ENCODE measurements at places on chromosomes 3 and 15.

DNA sequence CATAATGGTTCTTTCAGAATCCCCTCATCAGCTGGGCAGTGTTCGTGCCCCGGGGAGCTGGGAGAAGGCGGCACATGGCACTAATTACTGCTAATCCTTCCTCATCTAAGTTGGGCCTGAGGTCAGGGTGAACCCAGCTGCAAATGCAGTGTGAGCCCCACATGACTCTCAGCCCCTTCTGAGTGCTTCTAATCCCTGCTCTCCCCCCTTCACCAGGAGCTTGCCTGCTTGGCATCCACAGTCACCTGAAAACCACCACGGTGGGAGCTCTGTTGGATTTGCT, 455 bp upstream of the TRPM1 start:
- no peak overlapping the region for H3K4me3 ChIP-seq
- H3K4me1 ChIP-seq = no peaks in the 10 kb centered on the region
- H3K27me3 ChIP-seq = peaks cover 10% of the 10 kb centered on the region
- no peak for DNase-seq
- peaks cover 2% of the 10 kb centered on the region for H3K36me3 ChIP-seq
- H3K27ac ChIP-seq = no peak overlapping the region

DNA sequence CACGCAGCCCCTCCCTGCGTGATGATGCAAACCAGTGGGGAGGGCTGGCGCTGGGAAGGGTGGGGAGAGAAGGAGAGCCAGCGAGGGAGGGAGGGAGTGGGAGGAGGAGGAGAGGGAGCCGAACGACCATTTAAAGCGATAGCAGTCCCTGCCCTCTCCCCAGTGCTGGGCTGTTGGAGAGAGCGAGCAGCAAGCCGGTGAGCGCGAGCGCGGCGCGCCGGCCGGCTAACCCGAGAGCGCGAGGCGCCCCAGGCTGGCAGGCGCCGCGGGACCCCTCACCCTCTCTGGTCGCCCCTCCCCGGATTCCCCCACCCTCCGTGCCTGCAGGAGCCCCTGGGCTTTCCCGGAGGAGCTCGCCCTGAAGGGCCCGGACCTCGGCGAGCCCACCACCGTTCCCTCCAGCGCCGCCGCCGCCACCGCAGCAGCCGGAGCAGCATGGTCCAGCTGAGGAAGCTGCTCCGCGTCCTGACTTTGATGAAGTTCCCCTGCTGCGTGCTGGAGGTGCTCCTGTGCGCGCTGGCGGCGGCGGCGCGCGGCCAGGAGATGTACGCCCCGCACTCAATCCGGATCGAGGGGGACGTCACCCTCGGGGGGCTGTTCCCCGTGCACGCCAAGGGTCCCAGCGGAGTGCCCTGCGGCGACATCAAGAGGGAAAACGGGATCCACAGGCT, at the start of gene GRM7:
Gene GRM7, plus strand, starts transcription at position 162 of the 671 bp plus-strand sequence.
- peaks cover 20% of the 10 kb centered on the region for H3K27me3 ChIP-seq
- H3K4me3 ChIP-seq = no peak within 1 kb of the TSS
- no peak within 1 kb of the TSS for H3K27ac ChIP-seq
- H3K4me1 ChIP-seq = no peaks in the 10 kb centered on the region

- no peak for DNase-seq
- H3K27me3 ChIP-seq = no peaks in the 10 kb centered on the region
- peaks cover 48% of the 10 kb centered on the region for H3K36me3 ChIP-seq
- no peaks in the 10 kb centered on the region for H3K4me1 ChIP-seq
- no peak overlapping the region for H3K4me3 ChIP-seq
- H3K27ac ChIP-seq = no peak overlapping the region
Observed at GRCh38 chr3:37041546-37042195, 48.4 kb downstream of the MLH1 start.

DNA sequence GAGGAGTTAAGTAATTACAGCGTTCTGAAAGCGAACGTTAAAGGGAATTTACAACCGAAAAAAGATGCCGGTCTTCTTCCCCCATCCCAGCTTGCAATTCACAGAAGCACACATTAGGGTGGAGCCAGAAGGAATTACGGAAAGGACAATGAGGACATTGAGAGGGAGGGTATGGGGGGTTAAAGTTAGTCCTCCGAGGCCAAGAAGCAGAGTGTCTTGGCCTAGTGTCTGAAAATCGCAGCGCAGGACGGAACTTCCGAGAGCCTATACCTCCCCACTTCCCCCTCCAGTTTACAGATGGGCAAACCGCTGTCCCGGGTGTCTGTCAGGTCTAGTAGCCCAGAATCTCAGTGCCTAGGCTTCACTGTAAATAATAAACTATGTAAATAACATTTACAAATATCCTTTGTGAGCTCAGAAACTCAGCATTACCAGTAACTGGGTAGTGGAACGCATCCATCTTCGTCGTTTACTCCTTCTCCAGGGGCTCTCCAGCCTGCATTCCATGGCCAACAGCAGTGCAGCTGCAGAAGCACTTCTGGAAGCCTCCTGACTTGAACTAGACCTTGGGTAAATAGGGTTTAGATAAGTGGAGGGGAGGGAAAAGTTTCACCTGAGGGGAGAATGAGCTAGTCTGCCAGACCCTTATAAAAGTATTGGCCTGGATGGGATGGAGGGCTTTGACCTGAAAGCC, 922 bp downstream of the ADPRH start:
- H3K4me1 ChIP-seq = peaks cover 15% of the 10 kb centered on the region
- DNase-seq = peak; percentile 4
- no peaks in the 10 kb centered on the region for H3K27me3 ChIP-seq
- H3K4me3 ChIP-seq = peak overlapping the region; percentile 95
- peak overlapping the region; percentile 94 for H3K27ac ChIP-seq
- H3K36me3 ChIP-seq = peaks cover 9% of the 10 kb centered on the region

- DNase-seq = peak; percentile 40
- H3K4me1 ChIP-seq = peaks cover 41% of the 10 kb centered on the region
- H3K36me3 ChIP-seq = no peaks in the 10 kb centered on the region
Observed at GRCh38 chr3:152183473-152183872, 85.3 kb upstream of the MBNL1 start.

DNA sequence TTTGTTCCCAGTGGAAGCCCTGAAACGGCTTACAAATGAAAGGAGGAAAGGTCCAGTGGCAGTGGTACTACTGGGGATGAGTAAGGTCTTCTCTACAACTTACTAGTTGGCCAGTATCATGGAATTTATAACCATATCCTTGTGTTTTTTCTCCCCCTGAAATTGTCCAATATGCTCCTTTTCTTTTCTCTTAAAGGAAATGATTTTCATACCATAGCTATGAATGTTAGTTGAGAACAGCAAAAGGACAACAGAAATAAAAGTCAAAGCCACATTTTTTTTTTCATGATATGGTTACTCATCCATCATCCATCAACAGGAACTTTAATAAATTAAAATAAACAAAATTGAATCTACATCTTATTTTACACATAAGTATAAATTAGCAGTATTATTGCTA, 450.4 kb downstream of the MFSD1 start:
- no peak overlapping the region for H3K27ac ChIP-seq
- no peak overlapping the region for H3K4me3 ChIP-seq
- DNase-seq = no peak
- H3K27me3 ChIP-seq = no peaks in the 10 kb centered on the region
- H3K36me3 ChIP-seq = no peaks in the 10 kb centered on the region

GRCh38 chr3:13483988-13484695, 4.0 kb downstream of the HDAC11 start:
- peaks cover 9% of the 10 kb centered on the region for H3K36me3 ChIP-seq
- no peak overlapping the region for H3K4me3 ChIP-seq
- no peak for DNase-seq

Measured in effector memory CD8-positive, alpha-beta T cell (primary cell).